D341Med (cell line): ENCODE measurements at places on chromosomes 5 and 9.

DNA sequence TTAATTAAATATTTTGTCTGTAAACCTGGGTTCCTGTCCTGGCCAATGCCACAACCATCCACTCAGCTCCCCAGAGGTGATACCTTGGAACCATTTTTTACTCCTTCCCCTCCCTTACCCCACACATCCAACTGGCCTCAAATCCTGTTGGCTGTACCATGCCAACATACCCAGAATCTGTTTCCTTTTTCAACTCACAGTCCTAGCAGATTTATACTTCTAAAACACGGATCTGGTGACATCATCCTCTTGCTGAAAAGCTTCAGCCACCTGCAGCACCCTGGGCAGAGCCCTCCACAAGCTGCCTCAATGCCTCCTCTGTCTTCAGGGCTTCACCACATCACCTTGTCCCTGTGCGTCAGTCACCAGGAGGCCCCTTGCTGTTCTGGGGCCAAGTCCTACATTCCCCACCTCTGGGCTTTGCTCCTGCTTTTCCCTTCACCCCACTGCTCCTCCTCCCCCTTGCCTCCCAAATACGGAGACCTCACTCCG is 14.9 kb downstream of the SEMA6A start:
- no peak for DNase-seq

- DNase-seq: no peak
Measured at GRCh38 chr5:168234133-168234532, 57.3 kb upstream of the WWC1 start.

DNA sequence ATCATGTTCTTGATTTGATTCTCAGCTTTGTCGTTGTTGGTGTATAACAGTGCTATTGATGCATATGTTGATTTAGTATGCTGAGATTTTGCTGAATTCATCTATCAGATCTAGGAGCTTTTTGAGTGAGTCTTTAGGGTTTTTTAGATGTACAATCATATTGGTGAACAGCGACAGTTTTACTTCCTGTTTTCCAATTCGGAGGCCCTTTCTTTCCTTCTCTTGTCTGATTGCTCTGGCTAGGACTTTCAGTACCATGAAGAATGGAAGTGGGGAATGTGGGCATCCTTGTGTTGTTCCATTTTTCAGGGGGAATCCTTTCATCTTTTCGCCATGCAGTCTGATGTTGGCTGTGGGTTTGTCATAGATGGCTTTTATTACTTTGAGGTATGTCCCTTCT is 100.4 kb downstream of the SGCD start:
- DNase-seq: no peak

- no peak for DNase-seq
Measured at GRCh38 chr5:132026516-132027008, 15.1 kb upstream of the ACSL6 start.

GRCh38 chr9:72583370-72583769 is 62.0 kb downstream of the TMC1 start:
- DNase-seq: no peak

- no peak for DNase-seq
Measured at GRCh38 chr9:106936680-106937079, 73.7 kb downstream of the ZNF462 start.

- peak; percentile 29 for DNase-seq
Measured at GRCh38 chr5:172280929-172281328, 2.6 kb downstream of the UBTD2 start.

DNA sequence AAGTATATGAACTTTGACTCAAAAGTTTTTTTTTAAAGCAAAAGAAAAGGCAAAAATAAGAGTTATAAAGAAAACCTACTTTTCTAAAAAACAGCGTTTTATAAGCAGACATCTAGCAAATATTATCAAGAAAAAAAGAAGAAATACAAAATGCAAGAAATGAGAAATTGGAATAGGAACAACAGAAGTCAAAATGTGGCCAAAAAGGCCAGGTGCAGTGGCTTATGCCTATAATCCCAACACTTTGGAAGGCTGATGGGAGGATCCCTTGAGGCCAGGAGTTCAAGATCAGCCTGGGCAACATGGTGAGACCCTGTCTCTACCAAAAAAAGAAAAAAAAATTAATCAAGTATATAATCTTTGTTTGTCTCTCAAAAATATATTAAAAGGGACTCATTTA is 35.9 kb downstream of the APTX start:
- DNase-seq: no peak

GRCh38 chr5:142445266-142445665 is 120.4 kb upstream of the SPRY4 start:
- no peak for DNase-seq

DNA sequence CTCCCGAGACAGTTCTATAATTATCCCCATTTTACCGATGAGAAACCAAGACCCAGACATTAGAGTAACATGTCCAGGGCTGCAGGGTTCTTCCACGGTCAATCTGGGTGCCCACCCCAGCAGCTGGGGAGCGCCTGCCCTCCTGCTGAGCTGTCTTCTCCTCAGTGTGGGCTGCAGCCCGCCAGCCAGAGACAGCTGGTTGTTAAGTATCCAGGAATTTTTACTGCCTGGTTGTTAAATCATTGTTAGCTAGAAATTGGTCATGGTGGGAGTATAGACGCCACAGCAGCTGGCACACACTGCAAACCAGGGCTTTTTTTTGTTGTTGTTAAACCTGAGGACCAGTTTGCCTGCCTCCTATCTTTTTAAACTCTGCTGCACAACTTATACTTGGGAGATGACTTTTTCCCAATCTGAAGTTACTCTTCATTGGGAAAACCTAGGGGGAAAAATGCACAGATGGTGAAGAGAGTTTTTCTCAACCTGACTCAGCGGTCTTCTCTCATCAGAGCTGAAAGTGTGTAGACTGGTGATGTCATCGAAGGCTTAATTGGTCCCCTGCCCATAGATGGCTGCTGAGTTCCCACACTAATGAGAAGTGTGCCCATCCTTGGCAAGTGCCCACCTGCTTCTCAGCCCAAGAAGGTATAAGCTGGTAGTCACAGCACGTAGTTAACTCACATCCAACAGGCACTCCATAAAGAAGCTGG is 208.6 kb downstream of the DRD1 start:
- no peak for DNase-seq

DNA sequence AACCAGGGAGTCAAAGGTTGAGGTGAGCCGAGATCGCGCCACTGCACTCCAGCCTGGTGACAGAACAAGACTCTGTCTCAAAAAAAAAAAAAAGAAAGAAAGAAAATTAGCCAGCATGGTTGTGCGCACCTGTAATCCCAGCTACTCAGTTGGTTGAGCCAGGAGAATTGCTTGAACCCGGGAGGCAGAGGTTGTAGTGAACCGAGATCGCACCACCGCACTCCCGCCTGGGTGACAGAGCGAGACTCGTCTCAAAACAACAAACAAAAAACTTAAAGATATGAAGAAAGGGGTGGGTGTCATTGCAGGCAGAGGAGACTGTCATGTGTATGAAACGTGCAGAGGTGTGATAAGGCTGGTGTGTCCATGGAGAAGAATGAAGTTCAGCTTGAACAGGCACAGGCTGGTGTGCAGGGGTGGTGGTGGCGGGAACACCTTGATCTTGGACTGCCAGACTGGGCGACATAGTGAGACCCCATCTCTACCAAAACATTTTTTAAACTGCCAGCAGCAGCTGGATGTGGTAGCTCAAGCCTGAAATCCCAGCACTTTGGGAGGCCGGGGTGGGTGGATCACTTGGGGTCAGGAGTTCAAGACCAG is 69.6 kb downstream of the UGCG start:
- DNase-seq: no peak

- peak; percentile 40 for DNase-seq
Measured at GRCh38 chr9:70120834-70121510, 77.3 kb downstream of the MAMDC2 start.

- DNase-seq: no peak
Measured at GRCh38 chr5:57855831-57856230, 373.2 kb upstream of the ACTBL2 start.

DNA sequence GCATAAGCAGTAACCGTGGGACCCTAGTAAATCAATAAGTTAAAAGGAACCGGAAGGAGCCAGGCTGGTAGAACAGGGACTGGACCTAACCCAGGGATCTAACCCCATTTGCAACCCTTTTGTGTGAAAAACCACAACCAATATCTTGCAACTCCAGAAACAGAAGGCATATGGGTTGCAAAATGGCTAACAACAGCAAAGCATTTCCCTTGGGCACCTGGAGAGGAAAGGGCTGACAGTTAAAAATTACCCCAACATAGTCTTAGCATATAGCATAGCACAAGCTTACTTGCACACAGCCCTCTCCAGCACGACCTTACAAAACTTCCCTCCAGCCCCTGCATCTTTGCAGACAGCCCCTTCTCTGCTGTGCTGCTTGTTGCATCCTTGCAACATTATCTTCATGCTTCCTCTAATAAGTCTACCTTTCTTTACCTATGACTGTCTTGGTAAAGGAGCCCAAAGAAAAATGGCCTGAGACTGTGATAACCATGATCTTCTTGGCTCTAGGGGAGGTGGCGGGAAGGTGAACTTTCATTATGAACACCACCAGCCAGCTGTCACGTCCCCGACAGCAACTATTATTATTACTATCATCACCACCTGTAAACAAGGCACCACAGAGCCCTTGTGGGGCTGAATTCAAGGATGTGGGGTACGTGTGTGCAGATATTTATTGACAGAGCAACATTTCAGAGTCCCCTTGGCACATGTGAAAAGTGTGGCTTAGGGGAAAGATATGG is 49.8 kb downstream of the PRRC1 start:
- DNase-seq: no peak
